Adrenal gland (tissue), 19 donors: ENCODE measurements at places on chromosomes 3 and 15.

GRCh38 chr15:69941706-69942495 is 155.8 kb downstream of the TLE3 start:
- DNase-seq = no peak

DNA sequence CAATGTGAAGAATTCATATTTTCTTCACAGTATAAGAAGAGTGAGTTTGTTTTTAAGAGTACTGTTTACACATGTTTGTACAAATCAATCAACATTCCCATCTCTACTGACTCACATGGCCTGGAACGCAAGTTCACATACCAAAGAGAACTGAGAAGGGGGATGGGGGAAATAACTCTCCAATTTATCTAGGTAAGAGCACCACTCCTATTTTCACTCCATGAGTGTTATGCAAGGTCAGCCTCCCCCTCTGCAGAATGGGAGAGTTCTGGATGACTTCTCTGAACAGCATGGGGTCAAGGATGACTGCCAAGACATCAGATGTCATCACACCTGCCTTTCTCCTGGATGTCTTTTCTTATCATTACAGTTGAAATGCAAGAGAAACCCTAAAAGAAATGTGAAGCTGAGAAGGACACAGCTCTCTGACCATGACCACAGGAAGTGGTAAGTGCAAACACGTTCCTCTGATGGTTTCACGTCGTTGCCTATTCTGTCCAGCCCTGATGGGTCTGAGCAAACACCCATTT is 95.2 kb downstream of the SEMA6D start:
- no peak for DNase-seq

GRCh38 chr3:140910860-140911259 is 30.8 kb upstream of the SLC25A36 start:
- DNase-seq = no peak

DNA sequence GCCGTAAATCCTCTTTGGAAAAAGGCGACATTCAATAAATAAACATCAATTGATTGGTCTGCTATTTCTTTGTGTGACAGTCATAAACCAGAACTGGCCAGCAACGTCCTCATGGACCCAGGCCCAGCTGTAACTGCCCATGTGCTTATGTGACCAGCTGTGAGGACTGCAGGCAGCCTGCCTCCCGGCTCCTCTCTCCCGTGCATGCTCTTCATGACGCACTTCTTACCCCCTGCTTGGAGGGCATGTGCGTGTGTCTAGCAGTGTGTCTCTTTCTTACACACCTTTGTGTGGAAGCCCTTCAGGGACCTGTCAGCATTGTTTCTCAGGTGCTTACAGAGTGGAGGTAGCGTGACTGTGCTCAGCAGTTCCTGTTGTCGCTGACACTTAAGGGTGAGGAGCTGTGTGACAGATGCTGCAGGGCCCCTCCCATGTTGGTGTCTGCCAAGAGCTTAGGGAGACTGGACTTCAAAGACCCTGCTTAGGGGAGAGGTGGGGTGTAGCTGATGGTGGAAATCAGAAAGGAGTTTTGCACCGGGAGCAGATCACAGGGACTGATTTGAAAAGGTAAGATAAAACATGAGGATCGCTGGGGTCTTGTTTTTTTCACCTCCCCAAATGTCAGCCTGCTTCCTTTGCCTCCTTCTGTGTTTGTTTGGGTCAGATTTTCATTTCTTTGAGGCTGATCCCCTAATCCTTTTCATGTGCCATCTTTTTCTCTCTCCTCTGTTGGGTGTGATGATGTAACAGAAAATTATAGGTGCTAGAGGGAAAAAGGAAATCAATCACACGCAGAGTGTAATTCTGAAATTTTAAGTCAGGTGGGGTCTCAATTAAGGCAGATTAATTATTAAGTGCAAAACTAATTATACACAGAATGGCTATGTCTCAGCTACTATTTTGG is 2.1 kb downstream of the PODXL2 start:
- no peak for DNase-seq

- no peak for DNase-seq
These were observed 1.6 kb upstream of the UBA3 start for GRCh38 chr3:69081583-69082262.

DNA sequence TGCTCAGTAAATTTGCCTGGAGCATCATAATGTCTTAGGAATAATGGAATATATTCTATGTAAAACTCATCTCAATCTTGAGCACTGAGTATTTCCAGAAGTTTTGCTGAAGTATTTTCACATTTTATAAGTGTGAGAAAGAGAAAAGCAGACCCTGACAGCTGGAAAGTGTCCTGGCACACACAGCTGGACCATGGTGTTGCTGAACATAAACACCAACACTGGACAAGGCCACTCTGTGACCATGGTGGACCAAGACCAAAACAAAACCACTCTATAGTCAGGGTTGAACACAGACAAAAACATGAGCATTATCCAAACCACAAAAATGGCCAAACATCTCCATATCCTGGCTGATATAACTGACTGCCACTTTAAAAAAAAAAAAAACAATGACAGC is 15.1 kb upstream of the SGO1 start:
- DNase-seq = no peak

DNA sequence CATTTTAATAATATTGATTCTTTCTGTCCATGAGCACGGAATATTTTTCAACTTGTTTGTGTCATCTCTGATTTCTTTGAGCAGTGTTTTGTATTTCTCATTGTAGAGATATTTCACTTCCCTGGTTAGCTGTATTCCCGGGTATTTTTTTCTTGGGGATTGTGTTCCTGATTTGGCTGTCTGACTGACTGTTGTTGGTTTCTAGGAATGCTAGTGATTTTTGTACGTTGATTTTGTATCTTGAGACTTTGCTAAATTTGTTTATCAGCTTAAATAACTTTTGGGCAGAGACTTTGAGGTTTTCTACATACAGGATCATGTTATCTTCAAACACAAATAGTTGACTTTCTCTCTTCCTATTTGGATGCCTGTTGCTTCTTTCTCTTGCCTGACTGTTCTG is 418.8 kb upstream of the ALCAM start:
- no peak for DNase-seq

DNA sequence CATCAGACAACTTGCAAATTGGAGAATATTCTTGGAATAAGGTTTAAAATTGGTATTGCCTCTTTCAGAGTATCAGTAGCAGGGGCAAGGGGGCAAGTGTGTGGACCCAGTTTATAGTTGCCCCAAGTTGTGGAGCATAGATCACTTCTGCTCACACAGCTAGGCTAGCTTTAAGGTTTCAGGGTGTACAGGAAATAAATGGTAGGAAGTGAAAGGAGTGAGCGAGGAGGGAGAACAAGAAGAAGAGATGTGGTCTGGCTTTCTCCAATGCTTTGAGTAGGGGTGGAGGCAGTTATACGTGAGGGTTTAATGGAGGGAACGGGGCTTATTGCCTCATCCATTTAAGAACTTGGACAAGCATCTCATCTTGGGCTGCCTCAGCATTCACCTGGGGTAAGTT is 290.0 kb upstream of the CFAP20DC start:
- DNase-seq = no peak

DNA sequence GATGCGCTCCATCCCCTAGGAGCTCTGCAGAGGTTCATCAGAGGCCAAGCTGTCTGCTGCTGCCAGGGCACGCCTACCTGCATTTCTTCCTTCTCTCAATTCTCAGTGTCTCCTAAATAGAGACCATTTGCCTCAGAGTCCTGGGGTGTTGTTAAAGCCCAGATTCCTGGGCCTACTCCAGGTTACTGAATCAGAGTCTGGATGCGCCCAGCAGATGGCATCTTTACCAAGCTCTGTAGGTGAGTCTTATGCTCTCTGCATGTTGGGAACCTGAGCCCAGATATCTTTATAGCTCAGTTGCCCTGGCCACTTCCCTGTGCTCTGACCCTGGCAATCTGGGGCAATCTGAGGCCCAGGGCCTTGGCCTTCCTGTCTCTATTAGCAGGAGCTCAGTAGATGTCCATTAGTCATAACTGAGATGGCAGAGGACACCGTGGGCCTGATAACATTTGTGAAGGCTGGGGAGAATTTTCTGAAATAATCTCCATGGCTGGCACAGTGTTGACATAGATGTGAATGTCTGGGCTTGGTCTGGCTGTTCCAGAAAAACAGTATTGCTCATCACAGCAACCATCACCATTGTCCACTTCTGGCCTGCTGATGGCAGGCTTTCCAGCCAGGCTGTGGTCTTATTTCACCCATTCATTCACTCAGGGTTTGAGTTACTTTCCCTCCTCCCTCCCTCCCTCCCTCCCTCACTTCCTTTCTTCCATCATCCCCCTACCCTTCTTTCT is 13.3 kb upstream of the RBP1 start:
- DNase-seq = peak; percentile 72

DNA sequence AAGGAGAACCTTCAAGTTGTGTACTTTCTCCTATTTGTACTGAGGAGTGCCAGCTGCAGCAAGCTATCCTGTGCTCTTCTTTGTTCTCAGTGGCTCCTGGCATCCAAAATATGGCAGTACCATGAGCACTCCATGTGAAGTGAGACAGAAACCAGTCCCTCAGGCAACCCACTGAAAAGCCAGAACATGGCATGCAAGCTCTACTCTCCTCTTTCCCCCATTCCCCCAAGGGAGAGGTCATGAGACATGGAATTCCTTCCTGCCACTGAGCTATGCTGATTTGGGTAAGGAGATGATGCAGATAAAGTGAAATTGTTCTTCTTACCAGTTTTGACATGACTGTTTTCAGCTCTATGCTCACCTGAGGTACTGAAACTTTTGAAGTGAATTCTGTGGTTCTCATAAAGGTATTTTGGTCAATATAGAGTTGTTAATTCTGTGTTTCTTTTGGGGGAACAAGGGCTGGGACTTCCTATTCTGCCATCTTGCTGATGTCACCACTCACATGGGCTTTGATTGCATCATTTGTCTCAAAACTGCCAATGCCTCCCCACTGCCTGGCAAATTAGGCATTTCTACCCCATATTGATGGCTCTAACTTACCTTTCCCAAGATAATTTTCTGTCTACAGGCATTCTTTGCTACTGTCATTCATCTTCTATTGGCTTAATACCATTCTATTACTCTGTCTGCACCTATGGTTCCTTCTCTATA is 22.8 kb upstream of the CEP152 start:
- no peak for DNase-seq

- no peak for DNase-seq
These were observed 23.1 kb downstream of the LRRC31 start for GRCh38 chr3:169846458-169847193.

DNA sequence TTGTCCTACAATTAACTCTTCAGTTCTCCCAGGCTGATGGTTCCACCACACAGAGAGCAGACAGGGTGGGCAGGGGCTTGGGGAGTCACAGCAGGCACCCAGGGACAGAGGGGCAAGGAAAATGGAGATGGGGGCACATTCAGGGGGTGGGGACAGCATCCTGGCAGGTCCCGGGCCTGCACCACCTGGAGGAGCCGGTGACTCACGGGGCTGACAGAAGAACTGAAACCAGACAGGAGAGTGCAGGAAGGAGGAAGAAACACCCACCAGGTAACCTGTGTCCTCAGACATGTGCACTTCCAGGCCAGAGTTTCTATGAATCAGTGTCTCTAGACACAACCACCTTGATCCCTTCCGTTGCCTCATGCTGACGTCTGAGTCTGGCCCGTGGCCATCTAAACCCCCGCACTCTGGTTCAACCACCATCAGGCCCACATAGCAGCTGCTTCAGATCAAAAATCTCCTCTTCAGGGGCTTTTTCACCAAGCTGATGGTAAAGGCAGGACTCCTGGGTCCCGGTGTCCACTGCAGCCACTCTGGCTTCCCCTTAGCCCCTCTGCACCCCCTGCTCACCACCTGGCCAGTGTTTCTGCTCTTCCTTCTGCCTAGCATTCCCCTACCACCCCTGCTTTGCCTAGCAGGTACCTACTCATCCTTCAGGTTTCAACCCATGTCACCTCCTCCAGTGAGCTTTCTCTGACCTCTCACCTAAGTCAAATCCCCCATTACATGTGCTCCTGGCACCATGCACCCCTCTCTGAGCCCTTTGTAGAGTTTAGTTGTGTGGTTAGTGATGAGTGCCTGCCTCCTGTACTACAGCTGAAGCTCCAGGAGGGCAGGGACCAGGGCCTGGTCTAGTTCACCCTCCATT is 16.5 kb upstream of the CYP11A1 start:
- no peak for DNase-seq

GRCh38 chr3:193869221-193870201 is 266.4 kb upstream of the HES1 start:
- DNase-seq = peak; percentile 23

- no peak for DNase-seq
These were observed 278.8 kb downstream of the GABRG3 start for GRCh38 chr15:27249760-27250109.

DNA sequence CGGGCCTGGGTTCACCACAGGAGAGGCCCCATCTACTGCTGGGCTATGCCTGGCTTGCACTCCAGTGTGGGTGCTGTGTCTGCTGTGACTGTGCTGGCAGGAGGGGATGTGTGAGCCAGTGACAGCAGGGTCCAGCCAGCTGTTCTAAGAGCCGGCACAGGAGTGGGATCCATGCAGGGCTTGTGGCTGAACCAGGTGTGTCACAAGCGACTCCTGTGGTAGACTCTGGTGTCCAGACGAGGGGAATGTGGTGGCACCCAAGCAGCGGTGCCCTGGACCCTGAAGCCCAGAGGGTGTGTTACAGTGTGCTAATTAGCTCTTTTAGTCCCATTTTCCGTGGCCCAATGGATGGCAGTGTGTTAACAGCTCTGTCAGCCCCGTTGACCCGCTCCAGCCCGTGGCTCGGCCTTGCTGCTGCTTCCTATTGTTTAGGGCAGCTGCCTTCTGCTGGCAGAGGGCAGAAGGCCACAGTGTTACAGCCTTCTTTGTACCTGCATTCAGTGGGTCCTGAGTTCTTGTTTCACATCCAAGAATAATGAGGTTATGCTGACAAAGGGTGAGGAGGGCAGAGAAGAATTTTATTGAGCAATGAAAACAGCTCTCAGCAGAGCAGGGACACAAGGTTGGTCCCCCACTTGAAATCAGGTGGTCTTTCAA is 78.5 kb upstream of the RNU6-1 start:
- no peak for DNase-seq

DNA sequence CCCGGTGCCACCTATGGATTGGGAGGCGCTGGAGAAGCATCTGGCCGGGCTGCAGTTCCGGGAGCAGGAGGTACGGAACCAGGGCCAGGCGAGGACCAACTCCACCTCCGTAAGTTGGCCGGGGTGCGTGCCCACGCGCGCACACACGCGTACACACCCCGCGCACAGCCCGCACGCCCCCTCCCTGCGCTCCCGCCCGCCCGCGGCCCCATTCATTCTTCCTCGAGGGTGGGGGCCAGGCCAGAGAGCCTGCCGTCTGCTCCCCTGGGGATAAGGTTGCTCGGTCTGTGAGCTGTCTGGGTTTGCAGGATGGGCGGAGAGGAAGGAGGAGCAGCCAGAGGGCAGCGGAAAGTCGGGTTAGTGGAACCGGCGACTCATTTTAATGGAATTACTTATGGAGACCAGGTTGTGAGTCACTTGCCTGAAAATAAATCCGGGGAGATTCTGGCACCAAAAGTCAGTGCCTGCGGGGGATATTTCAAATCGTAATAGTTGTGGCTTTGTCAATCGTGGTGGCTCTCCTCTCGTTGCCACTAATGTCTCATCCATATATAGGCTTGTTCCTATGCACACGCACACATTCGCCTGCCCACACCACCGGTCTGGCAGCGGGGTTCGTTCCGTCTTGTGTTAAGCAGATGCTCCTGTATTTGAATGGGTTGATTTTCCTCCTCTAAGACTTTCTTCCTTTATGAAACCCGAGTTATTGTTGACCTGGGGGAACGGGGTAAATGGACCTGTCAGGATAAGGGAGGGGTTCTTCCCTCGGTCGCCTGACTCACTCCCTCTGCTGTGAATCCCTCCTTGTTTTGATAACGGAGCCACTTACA is 223.4 kb upstream of the IL12A start:
- peak; percentile 52 for DNase-seq
